ENCODE measurements at places on chromosomes 3 and 15. TPM values are rescaled to one million over a fixed set of nuclear protein-coding genes. Genes with fewer than 3 reads are reported as not detected.

The LYZL4 gene
- not detected for total RNA-seq

The OR5K2 gene
- total RNA-seq, result not detected

- DNase-seq, result no peak
Measured at GRCh38 chr3:25266677-25267076, 161.4 kb upstream of the RARB start.

The REC114 gene
- not detected for total RNA-seq

DNA sequence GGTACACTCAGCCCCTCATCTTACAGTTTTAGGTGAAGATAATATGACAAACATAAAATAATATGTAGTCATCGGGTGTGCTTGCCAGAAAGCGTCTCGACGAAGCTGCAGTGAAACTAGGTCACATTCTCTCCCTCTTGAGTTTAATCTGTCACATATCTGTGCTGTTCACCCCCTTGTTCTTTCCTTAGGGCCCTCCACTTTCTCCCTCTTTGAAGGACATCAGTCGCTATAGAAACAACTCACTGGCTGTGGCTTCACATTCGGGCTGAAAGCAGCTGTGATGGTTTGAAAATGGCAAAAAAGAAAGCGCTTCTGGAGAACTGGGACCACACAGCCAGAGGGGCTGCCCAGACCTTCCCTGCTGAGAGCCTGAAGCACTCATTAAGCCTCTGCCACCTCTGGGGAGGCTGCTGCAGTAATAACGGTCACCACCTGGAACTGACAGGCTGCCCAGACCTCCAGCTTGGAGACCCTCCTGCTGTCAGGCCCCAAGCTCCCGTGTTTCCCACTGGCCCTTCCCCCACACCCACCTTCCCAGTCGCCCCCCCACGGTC lies 50.3 kb downstream of the ABTB1 start:
- DNase-seq, result no peak

DNA sequence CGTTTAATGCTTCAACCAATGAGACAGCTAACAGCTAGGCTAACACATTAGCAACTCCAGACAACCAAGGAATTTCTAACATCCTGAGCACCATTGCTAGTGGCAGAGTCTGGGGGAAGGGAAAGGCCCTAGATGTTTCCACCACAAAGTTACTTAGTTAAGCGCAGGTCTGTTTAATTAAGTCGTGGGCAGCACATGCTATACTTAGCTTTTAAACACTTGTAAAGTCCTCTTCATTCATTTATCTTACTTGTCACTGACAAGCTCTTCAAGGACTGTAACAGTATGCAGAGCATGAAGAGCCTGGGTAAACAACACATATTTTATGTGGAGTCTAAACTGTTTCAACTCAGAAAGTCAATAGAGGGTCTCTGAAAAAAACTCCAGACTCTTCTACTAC lies 221.1 kb upstream of the WNT5A start:
- DNase-seq, result no peak

DNA sequence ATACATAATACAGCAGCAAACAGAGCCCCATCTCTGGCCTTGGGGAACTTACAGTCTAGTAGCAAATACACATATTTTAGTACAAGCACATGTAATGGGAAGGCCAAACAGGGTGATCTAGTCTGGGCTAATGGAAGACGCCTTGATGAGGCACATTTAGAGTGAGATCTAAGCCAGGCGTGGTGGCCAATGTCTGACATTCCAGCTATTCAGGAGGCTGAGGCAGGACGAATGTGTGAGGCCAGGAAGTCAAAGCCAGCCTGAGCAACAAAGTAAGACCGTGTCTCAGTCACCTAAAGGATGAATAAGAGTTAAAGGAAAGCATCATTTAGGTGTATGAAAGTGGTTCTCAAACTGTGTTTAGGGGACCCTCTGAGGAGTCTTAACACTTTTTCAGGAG lies 291.9 kb downstream of the MAGI1 start:
- no peak for DNase-seq

GRCh38 chr3:299590-300301 lies 103.2 kb downstream of the CHL1 start:
- DNase-seq, result no peak

GRCh38 chr3:71951361-71951760 lies 166.4 kb upstream of the PROK2 start:
- DNase-seq, result no peak

DNA sequence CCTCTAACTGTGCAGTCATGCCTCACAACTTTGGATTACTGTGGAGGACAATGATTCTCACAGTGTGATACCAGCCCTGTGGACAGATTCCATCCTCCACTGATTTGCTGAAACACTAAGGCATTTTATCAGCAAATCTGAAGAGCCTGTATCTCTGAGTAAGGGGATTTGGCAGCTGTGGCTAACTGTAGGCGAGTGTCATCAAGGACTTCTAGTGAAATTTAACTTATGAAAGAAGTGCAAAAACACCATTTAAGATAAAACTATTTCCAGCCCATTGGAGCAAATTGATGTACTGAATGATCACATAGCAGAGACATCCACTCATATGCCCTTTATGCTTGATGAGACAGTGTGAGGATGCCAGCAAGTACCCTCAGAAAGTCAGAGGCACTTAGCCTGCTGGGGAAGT lies 13.9 kb upstream of the TMPRSS7 start:
- no peak for DNase-seq

The LRRC3B gene
- total RNA-seq, result not detected

The TRPC1 gene
- 1.4 TPM for total RNA-seq

DNA sequence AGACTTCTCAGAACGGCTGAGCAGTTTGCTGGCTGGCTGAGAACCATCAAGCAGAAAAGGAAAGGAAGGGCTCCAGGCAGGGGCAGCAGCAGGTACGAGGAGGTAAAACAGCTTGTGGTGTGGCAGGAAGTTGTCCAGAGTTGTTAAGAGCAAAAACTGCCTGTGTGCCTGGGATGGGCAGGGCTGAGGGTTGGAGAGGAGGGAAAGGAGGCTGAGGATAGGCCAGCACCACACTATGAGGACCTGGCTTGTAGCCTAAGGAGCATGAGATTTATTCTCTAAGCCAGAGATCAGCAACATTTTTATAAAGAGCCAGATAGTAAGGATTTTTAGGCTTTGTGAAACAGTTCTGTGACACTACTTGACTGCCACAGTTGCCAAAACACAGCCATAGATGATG lies 8.0 kb downstream of the IGSF10 start:
- no peak for DNase-seq

The TMEM212 gene
- total RNA-seq, result not detected

- no peak for DNase-seq
Measured at GRCh38 chr3:109643590-109643989, 306.2 kb upstream of the DPPA4 start.

The SI gene
- total RNA-seq, result not detected

- no peak for DNase-seq
Measured at GRCh38 chr15:32965897-32966296, 228.6 kb downstream of the FMN1 start.

GRCh38 chr3:189573004-189573403 lies 58.2 kb upstream of the TP63 start:
- DNase-seq, result no peak

DNA sequence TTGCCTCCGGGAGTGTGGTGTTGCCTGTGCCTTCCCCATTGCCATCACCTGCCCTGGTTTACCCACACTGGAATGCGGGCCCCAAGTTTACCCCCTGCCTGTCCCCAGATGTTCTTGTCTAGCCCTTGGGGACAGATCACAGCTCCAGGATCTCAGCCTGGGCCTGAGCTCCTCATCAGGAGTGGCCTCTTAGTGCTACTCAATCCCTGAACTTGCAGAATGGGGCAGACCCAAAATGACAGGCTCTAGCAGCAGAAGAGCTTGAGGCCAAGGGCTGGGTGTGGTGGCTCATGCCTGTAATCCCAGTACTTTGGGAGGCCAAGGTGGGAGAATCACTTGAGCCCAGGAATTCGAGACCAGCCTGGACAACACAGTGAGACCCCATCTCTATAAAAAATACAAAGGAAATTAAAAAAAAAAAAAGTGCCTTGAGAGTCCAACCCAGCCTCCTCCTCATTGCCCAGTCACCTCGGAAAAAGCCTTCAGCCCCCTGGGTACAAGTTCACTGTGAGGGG lies 3.8 kb downstream of the CHAC1 start:
- DNase-seq, result no peak

DNA sequence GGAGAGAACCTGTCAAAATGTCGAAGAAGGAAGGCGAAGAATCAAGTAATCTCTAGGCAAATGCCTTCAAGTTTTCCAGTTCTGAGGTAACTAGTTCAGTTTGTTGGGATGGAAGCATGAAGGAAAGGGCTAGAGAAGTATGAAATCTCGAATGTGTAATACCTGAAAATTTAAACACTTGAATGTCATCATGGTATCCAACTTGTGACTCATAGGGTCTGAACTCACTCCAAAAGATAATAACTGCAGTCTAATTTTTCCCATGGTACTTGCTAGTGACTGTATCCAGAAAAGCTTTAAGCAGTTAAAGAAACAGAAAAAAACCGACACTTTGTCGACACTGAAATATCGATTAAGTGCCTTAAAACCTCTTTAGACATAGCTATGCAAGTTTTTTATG lies 102.9 kb upstream of the CHRM5 start:
- DNase-seq, result no peak

The STRA6 gene
- total RNA-seq, result not detected

DNA sequence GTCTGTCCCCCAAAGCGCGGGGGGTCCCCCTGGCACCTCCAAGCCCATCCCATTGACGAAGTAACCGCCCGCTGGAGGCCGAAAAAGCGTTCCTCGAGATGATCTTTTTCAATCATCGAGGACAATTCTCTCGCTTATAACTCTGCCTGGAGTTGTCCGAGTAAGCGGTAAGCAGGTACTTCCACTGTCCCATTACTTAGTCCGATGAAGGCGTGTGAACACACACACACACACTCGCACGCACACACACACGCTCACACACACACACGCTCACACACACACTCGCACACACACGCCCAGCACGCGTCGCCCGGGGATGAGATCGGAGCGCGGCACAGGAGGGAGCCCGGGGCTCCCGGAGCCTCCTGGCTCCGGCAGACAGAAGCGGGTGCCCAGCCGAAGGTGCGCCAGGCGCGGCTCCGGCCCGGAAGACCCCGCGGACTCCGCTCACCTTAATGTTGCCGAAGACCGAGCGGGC lies 430 bp downstream of the SLCO2A1 start:
- no peak for DNase-seq

- no peak for DNase-seq
Measured at GRCh38 chr15:25022233-25022632, 67.4 kb downstream of the SNRPN start.

DNA sequence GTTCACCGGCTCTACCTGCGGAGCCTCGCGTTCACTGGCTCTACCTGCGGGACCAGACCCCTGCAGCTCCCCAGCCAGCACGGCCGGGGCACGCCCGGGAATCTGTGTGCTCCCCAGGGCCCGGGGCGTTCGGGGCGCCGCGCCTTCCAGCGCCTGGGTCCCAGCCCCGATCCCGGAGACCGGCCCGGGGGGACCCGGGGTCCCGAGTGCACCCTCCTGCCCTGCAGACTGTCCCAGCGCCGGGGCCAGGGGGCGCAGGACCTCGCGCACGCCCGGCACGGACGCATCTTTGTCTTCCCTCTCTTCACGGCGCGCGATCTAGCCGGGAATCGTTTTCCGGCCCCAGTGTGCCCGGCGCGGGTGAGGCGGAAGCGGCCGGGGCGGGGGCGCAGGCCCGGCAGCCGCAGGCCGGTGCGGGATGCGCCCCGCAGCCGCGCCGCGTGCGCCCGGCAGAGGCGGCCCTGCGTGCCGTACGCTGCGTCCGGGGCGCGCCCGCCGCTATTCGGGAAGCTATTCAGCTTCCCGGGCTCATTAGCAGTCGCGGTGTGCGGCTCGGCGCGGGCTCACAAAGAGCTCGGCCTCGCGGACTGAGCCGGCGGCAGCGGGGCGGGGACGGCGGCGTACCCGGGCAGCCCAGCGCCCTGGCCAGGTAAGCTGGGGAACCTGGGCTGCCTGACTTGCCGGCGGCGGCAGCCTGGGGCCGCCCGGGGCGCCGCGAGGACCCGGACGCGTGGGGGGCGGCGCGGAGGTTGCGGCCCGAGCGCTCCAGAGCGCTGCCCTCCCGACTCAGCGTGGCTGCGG lies at the start of gene APBA2:
Gene APBA2 (plus strand): TSS at position 345 of the 801 bp plus-strand sequence. CDS start 167,911 bp downstream, outside the sequence.
- DNase-seq, result peak; percentile 16

DNA sequence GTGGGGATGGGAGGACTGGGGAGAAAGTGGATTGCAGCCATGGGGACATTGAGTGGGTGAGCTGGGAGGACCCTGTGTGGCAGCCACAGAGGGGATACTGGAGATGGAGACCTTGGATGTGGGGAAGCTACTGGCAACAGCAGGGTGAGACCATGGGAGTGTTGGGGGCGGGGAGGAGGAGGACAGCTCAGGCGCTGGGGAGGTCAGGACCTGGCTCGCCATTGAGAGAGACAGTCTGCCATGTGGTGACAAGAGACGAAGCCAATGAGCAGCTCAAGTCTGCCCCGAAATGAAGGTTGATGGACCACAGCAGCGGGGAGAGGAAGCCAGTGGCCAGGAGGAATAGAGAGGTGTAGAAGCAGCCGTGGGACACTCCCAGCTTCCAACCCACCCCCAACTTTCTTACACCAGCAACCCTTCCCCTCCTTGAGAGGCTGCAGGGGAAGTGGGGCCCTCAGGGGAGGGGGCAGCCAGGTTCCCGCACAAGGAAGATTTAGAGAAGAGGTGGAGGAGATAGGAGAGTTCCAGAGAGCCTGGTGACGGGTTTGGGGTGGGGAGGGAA lies 118.1 kb downstream of the ASB7 start:
- DNase-seq, result no peak

- peak; percentile 9 for DNase-seq
Measured at GRCh38 chr3:106302451-106303221, 433.8 kb upstream of the CBLB start.

GRCh38 chr15:44219073-44219472 lies 24.0 kb upstream of the FRMD5 start:
- no peak for DNase-seq

GRCh38 chr15:63256433-63257274 lies 20.8 kb upstream of the APH1B start:
- no peak for DNase-seq

DNA sequence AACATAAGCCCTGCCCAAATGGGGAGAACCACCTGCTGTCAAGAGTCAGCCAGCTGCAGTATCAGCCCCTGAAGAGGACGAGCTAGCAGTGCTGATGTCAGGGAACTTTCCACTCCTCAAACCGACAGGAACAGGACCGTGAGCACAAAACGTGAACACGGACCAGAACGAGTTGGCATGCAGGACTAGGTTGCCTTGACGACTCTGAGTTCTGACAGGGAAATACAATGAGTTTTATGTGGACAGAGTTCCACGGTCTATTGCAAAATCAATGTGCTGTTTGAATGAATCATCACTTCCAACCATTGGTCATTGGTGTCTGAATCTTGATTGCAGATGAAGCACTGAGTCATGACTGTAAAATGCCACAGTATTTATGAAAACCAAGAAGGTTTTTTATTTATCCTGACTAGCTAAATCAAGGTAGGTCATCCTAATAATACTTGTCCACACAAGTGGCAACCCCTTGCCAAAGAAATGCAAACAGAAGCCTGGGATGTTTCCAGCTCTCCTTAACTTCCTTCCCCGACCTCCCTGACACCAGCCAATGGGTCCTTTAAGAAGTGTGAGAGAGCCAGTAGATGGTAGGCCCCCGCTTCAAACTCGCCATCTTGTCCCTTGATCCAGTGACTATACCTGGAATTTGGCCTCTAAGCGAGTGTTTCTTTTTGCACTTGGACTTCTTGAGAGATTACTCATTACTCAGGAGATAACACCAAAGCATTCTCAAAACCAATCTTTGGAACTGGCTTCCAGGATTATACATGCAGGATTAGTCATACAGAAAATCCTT lies 119.6 kb downstream of the ASB7 start:
- no peak for DNase-seq
